ENCODE measurements at places on chromosomes 5 and 9. TPM values are rescaled to one million over a fixed set of nuclear protein-coding genes. Genes with fewer than 3 reads are reported as not detected.

The PAPPA gene
- total RNA-seq, result not detected

The DIPK1B gene
- total RNA-seq, result not detected

- no peak for DNase-seq
These were observed 47.5 kb downstream of the BARX1 start for GRCh38 chr9:93907551-93908199.

- DNase-seq, result peak; percentile 65
These were observed 30.8 kb downstream of the LCP2 start for GRCh38 chr5:170266570-170267381.

DNA sequence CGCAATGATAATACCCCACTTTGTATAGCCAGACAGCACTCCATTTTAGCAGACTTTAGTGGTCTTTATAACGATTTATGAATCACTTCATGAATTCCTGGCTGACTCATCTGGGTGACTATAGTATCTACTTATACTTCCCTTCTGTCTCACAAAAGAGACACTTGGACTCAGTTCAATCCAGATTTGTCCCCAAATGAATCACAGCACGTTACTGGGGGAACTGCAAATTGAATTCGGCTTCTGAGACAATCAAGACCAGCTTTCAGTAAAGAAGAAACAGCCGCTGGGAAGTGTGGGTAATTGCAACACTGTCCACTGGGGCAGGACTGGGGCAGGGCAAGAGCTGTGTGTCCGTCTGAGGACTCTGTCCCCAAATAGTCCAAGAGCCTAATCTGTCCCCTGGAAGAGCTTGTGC is 337.3 kb upstream of the RFX3 start:
- DNase-seq, result no peak

DNA sequence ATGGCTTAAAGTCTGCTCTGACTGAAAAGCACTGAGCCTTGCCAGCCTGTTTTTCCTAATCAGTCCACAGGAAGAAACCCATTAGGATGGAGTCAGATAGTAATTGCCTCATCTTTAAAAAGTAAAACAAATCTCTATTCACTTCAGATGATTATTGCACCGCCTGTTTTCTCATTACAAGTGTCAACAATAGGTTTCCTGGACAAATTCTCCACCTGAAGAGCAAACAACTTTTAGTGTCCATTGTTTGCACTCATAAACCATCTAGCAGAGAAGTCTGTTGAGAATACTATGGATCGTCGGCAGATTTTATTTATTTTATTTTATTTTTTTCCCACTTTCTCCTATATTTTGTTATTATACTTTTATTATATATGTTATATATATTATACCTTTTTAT is 20.3 kb downstream of the C5orf63 start:
- DNase-seq, result no peak

DNA sequence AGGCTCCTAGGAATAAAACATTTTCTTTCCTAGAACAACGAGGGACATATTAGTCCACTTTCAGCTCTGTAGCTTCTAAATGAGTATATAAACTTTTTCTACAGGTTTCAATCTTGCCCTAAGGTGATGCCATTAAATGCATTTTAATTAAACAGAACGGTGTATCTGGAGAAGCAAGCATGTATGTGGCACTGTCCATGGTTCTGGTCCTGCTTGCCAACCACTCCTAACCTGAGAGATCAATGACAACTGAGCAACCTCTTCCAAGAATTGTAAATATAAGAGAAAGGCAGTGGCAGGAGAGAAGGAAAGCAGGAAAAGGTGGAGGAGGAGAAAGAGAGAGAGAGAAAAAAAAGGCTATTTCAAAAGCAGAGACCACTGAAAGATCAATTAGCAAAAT is 95.6 kb upstream of the SPOCK1 start:
- DNase-seq, result no peak

DNA sequence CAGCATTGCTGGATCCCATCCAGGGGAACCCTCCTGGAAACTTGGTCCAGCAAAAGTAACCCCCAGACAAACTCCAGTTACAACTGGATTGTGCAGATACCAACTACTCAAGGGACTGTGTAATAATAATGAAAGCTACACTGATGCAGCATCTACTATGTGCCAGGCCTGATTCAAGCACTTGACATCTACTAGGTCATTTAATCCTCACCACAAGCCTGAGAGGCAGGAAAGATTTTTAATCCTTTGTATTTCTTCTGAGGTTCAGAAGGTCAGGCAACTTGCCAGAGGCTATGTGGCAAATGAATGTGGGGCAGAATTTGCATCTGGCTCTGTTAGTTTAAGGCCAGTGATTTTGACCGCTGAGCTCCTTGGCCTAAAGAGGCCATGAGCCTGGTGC is 29.5 kb upstream of the FOXI1 start:
- DNase-seq, result no peak

GRCh38 chr5:34687269-34688011 is 31.3 kb downstream of the RAI14 start:
- no peak for DNase-seq

- no peak for DNase-seq
These were observed 70.3 kb upstream of the ADAMTS16 start for GRCh38 chr5:5069851-5070250.
